Liver (tissue), 10 donors: ENCODE measurements at places on chromosomes 3 and 15. TPM values are rescaled to one million over a fixed set of nuclear protein-coding genes. Genes with fewer than 3 reads are reported as not detected.

DNA sequence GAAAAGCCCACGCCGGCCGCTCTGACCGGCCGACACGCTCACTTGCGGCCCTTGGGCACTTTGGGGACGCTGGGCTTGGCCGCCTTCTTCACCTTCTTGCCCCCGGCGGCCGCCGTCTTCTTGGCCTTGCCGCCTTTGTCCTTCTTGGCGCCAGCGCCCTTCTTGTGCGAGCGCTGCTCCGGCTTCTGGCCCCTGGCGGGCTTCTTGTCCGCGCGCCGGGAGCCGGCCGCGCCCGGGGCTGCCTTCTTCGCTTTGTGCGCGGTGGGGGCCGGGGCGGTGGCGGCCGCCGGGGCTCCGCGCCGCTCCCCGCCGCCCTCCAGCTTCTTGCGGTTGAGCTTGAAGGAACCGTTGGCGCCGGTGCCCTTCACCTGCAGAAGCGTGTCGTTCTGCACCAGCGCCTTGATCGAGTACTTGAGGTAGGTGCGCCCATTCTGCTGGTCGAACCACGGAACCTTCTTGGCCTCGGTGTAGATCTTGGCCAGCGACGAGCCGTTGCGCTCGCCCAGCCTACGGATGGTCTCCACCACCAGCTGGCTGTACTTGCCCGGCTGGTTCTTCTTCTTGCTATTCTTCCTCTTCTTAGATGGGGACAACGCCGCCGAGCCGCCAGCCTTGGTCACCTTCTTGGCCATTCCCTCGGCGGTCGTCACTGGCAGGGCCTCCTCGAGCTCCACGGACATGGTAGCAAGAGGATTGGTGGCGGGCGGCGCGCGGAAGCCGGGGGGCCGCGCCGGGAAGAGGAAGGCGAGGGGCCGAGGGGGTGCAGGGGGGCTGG is 36.7 kb downstream of the HMCES start:
- H3K27me3 ChIP-seq: no peaks in the 10 kb centered on the region
- no peak for DNase-seq
- peaks cover 22% of the 10 kb centered on the region for H3K4me1 ChIP-seq
- peak overlapping the region; percentile 75 for H3K27ac ChIP-seq
- peak overlapping the region; percentile 75 for H3K4me3 ChIP-seq

ECE2 gene
- not detected for total RNA-seq

GRCh38 chr15:60612400-60613048 is 133.6 kb upstream of the ICE2 start:
- no peaks in the 10 kb centered on the region for H3K27me3 ChIP-seq
- no peak for DNase-seq
- H3K27ac ChIP-seq: no peak overlapping the region
- H3K4me3 ChIP-seq: no peak overlapping the region
- peaks cover 10% of the 10 kb centered on the region for H3K4me1 ChIP-seq

FRMD5 gene
- not detected for total RNA-seq

DNA sequence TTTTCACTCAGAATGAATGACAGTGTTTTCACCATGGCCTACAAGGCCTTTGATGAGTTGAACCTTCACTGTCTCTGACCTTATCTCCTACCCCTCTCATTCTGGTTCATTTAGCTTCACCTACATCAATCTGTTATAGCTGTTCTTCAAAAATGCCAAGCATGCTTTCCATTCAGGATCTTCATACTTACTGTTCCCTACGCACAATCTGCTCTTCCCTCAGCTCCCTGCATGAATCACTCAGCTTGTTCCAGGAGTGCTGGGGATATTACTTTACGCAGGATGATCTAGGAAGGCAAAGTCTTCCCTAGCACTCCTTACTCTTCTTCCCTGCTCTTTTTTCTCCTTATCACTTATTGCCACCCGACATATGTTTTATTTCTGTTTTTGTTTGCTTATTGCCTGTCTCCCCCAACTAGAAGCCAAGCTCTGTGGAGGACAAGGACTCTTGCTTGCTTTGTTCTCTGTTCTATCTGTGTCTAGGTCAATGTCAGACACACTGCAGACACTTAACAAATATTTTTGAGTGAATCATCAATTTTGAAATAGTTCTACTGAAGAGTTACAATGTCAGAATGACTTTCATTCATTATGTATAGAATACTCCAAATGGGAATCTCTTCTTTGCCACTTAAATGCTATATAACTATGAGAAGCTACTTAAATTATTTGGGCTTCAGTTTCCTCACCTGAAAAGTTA is 238.3 kb upstream of the FEZF2 start:
- H3K4me3 ChIP-seq: no peak overlapping the region
- DNase-seq: no peak
- H3K36me3 ChIP-seq: no peaks in the 10 kb centered on the region
- H3K27ac ChIP-seq: no peak overlapping the region
- H3K27me3 ChIP-seq: peaks cover 3% of the 10 kb centered on the region

SV2B gene
- total RNA-seq: 0.09 TPM

- no peaks in the 10 kb centered on the region for H3K4me1 ChIP-seq
- no peaks in the 10 kb centered on the region for H3K27me3 ChIP-seq
- DNase-seq: no peak
- no peaks in the 10 kb centered on the region for H3K36me3 ChIP-seq
- no peak overlapping the region for H3K27ac ChIP-seq
These were observed 457.1 kb downstream of the SQOR start for GRCh38 chr15:46091860-46092450.

GRCh38 chr15:55255714-55256113 is 33.9 kb downstream of the RAB27A start:
- peak overlapping the region; percentile 27 for H3K4me3 ChIP-seq
- H3K4me1 ChIP-seq: peaks cover 47% of the 10 kb centered on the region
- no peaks in the 10 kb centered on the region for H3K36me3 ChIP-seq
- H3K27me3 ChIP-seq: no peaks in the 10 kb centered on the region

ITIH4 gene
- total RNA-seq: 2,000 TPM
